ENCODE measurements at places on chromosomes 3 and 15. TPM values are rescaled to one million over a fixed set of nuclear protein-coding genes. Genes with fewer than 3 reads are reported as not detected.
A peak's percentile ranks its signal among the peaks of the same experiment; 100 is the strongest.

GRK7 gene
- not detected for total RNA-seq

DNA sequence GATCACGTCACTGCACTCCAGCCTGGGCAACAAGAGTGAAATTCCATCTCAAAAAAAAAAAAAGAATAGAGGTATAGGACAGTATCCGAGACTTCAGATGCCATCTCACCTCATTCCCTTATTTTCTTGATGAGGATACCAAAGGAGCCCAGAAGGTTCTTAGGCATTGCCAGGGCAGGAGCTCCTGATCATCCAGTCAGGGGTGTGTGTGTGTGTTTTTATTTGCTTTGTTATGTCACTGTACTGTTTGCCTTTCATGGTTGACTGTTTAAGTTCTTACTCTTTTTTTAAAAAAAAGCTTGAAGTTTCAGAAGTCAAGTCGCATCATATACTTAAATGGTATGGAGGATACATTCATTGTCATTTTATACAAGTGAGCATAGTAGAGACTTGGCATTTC lies 140.0 kb upstream of the BHLHE40 start:
- no peaks in the 10 kb centered on the region for H3K36me3 ChIP-seq
- no peaks in the 10 kb centered on the region for H3K27me3 ChIP-seq
- DNase-seq = no peak
- H3K4me1 ChIP-seq = peaks cover 23% of the 10 kb centered on the region
- no peak overlapping the region for H3K4me3 ChIP-seq
- no peak overlapping the region for H3K27ac ChIP-seq

- H3K36me3 ChIP-seq = no peaks in the 10 kb centered on the region
- DNase-seq = peak; percentile 49
- no peak overlapping the region for H3K4me3 ChIP-seq
- H3K4me1 ChIP-seq = peaks cover 31% of the 10 kb centered on the region
- H3K27ac ChIP-seq = no peak overlapping the region
These were observed 5.6 kb downstream of the RBP1 start for GRCh38 chr3:139533781-139534454.

- no peaks in the 10 kb centered on the region for H3K27me3 ChIP-seq
- no peaks in the 10 kb centered on the region for H3K4me1 ChIP-seq
- DNase-seq = no peak
These were observed 47.8 kb upstream of the USP50 start for GRCh38 chr15:50594311-50594710.

COL8A1 gene
- 42.2 TPM for total RNA-seq

GRCh38 chr3:173992416-173992815 lies 594.9 kb downstream of the NLGN1 start:
- no peak overlapping the region for H3K27ac ChIP-seq
- H3K4me1 ChIP-seq = no peaks in the 10 kb centered on the region
- no peaks in the 10 kb centered on the region for H3K36me3 ChIP-seq
- no peak overlapping the region for H3K4me3 ChIP-seq
- DNase-seq = no peak

- H3K27me3 ChIP-seq = no peaks in the 10 kb centered on the region
- no peak overlapping the region for H3K4me3 ChIP-seq
- DNase-seq = no peak
- peaks cover 11% of the 10 kb centered on the region for H3K36me3 ChIP-seq
- H3K27ac ChIP-seq = no peak overlapping the region
These were observed 419.4 kb downstream of the RBMS3 start for GRCh38 chr3:29700256-29700655.

DNA sequence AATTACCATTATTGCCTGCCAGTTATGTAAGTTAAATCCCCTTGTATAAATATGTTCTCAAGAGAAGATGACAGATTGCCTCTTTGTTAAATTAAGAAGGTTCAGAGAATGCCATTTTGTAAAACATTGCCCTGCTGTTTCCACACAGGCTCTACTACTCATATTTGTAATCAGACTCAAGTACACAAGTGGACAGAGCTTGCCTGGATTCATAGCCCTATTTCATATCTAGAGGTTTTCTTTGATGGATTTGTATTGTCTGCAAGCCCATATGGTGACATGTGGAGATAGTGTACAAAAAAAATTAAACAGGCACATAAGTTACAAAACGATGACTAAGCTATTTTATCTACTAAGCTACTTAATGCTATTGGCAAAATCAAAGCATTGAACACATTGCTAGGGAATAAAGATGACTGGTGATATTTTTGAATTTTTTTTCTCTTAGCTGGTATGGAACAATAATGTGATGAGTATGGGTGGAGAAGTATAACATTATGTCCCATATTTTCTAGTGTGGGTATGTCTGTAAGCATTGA lies 1286.6 kb upstream of the ALCAM start:
- no peaks in the 10 kb centered on the region for H3K36me3 ChIP-seq
- no peaks in the 10 kb centered on the region for H3K27me3 ChIP-seq
- H3K4me3 ChIP-seq = no peak overlapping the region
- no peak overlapping the region for H3K27ac ChIP-seq
- no peak for DNase-seq

- no peak overlapping the region for H3K27ac ChIP-seq
- H3K27me3 ChIP-seq = no peaks in the 10 kb centered on the region
- no peak overlapping the region for H3K4me3 ChIP-seq
- H3K36me3 ChIP-seq = no peaks in the 10 kb centered on the region
- H3K4me1 ChIP-seq = peaks cover 5% of the 10 kb centered on the region
- no peak for DNase-seq
These were observed 6.6 kb upstream of the KLF13 start for GRCh38 chr15:31320022-31320421.

PPP2R3A gene
- total RNA-seq = 13.0 TPM

TRIM42 gene
- not detected for total RNA-seq

DNA sequence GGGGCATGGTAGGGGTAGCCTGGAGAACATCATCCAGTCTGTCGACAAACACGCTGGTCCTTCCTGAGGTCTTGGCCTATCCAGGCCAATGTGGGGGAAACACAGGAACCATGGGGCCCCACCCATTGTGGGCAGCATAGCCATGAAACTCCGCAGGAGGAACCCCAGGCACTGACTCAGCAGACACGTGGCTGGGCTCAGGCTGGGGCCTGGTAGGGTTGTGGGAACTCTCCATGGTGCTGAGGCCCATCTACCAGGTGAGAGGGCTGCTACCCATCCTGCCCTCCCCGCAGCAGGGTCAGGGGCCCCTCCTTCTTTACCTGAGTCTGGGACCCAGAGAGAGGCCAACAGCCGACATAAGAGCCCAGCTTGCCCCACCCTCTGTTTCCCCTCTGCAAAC lies 22.6 kb upstream of the CACNA2D2 start:
- no peaks in the 10 kb centered on the region for H3K36me3 ChIP-seq
- H3K27me3 ChIP-seq = peaks cover 11% of the 10 kb centered on the region
- H3K4me1 ChIP-seq = no peaks in the 10 kb centered on the region
- no peak overlapping the region for H3K4me3 ChIP-seq
- H3K27ac ChIP-seq = no peak overlapping the region

GRCh38 chr15:67063689-67064606 lies 1.5 kb upstream of the SMAD3 start:
- H3K4me3 ChIP-seq = no peak overlapping the region
- H3K36me3 ChIP-seq = peaks cover 14% of the 10 kb centered on the region
- DNase-seq = no peak
- no peaks in the 10 kb centered on the region for H3K27me3 ChIP-seq
- no peak overlapping the region for H3K27ac ChIP-seq
- peaks cover 40% of the 10 kb centered on the region for H3K4me1 ChIP-seq

DNA sequence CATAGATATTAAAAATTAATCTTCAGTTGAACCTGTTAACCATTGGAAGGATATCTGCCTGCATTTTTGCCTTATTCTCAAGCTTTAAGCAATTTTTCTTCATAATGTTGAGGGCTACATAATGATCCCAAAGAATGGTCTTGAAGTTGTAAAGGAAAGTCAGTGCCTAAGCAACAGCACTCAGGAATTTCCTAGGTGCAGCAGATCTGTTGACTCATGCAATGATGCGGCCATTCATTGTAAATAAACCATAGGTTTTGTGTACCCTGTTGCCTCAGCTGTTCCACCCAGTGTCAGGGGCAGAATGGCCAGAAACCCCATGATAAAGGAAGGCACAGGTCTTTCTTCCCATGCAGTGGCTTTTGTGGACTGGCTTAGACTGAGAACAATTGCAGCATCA lies 78.4 kb upstream of the TRIM42 start:
- H3K4me1 ChIP-seq = no peaks in the 10 kb centered on the region
- no peak overlapping the region for H3K4me3 ChIP-seq
- H3K27me3 ChIP-seq = 0 out of 2 replicates have a peak, but pooled peaks cover 2% of the 10 kb centered on the region
- no peak overlapping the region for H3K27ac ChIP-seq
- no peak for DNase-seq
